ENCODE measurements at places on chromosomes 5 and 9. TPM values are rescaled to one million over a fixed set of nuclear protein-coding genes. Genes with fewer than 3 reads are reported as not detected.

DNA sequence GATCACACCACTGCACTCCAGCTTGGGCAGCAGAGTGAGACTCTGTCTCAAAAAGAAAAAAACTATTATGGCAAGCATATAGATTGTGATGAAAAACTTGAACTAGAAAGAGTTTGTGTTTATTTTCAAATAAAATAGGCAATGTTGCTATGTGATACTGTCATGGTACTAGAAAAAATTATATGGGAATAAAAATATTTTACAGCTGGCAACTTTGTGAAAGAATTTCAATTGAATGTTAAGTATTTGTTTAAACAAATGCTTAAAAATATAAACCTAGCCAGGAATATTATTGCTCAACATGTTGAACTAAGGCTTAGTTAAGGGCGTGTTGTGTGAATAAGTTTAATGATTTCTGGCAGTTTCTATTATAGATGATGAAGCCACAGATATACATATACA is 31.7 kb downstream of the HSDL2 start:
- DNase-seq: no peak

DNA sequence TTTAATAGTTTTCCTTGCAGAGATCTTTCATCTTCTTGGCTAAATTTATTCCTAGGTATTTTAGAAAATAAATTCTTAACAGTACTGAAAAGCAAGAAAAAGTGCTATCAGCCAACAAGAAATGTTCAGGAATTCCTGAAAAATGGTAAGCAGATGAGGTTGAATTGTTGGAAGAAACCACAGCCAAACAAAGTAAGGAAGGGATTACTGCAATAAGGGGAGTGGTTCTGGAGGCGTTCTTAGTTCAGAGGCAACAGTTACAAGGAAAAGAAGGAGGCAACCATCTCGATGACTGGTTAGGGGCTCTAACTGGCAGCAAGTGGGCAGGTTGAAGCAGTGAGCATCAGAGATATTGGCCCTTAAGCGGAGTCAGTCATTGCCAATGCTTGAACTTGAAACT is 12.8 kb upstream of the OR13J1 start:
- no peak for DNase-seq

DNA sequence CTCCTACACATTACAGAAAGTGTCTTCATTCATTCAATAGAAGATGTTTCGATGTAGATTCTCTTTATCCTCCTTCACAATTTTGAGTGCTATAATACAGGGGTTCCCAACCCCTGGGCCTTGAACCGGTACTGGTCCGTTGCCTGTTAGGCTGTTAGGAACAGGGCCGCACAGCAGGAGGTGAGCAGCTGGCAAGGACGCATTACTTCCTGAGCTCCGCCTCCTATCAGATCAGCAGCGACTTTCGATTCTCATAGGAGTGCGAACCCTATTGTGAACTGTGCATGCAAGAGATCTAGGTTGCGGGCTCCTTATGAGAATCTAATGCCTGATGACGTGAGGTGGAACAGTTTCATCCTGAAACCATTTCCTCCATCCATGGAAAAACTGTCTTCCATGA is 153.0 kb upstream of the SMC2 start:
- no peak for DNase-seq

- no peak for DNase-seq
These were observed 40.8 kb downstream of the FAM78A start for GRCh38 chr9:131235480-131235851.

DNA sequence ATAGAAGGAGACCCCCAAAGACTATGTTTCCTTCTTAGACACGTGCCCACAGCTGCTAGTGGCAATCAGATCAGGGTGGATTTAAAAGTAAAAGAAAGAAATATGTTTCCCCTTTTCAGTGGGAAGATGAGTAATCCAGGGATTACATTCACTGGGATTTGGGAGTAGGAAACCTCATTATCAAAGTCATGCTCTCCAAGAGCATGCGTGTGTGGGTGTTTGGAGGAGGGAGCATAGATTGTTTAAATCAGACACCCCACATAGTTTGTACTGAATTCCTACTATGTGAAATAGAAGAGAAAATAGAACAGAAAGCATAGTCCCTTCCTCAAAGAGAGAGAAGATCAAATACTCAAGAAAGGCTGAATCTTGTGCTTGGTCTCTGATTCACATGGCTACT is 65.5 kb upstream of the TBCA start:
- DNase-seq: no peak

DNA sequence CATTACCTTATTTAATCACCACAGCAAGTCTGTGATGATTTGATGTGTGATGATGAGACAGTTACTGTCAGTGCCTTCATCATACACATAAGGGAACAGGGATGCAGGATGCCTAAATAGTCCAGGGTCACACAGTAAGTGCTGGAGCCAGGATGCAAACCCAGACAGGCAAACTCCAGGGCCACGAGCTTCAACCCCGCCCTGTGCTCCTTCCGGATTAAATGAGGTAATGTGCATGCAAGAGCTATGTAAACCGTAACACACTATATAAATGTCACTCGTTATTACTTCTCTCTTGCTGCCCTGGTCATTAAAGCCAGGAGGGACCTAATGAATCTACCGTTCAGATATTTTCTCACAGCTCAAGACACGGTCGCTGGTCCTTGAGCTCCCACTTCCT is 12.8 kb downstream of the SMIM23 start:
- DNase-seq: no peak

- no peak for DNase-seq
These were observed 320.8 kb downstream of the CCDC171 start for GRCh38 chr9:15873573-15874177.

- no peak for DNase-seq
These were observed 78.7 kb downstream of the SNCAIP start for GRCh38 chr5:122390694-122391093.

GRCh38 chr9:18421391-18421790 is 52.6 kb upstream of the ADAMTSL1 start:
- DNase-seq: no peak

- no peak for DNase-seq
These were observed 90.4 kb upstream of the PUM3 start for GRCh38 chr9:2934241-2934650.

- no peak for DNase-seq
These were observed 8.9 kb downstream of the ALDH1A1 start for GRCh38 chr9:72943844-72944462.

GRCh38 chr9:20379804-20380225 is 242.5 kb downstream of the MLLT3 start:
- no peak for DNase-seq

- DNase-seq: no peak
These were observed 614.7 kb downstream of the EBF1 start for GRCh38 chr5:158485047-158485446.

- no peak for DNase-seq
These were observed 855.2 kb downstream of the MAT2B start for GRCh38 chr5:164360589-164360988.

DNA sequence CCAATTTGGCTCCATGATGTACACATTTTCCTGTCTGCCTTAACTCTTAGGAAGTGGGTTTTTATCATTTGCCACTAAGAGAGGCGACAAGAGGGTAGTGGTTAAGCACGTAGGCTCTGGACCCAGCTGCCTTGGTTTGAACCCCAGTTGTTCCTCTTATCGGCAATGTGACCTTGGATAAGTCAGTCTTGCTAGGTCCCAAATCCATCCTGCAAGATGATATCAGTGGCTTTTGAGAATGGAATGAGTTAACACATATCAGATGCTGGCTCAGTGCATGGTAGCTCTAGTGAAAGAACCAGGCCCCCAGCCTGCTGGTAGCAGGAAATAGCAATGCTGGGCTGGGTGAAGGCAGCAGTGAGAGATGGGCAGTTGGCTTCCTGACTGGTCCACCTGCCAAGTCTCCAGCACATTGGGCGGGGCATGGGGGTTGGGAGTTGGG is 72.5 kb downstream of the STK10 start:
- DNase-seq: no peak

DNA sequence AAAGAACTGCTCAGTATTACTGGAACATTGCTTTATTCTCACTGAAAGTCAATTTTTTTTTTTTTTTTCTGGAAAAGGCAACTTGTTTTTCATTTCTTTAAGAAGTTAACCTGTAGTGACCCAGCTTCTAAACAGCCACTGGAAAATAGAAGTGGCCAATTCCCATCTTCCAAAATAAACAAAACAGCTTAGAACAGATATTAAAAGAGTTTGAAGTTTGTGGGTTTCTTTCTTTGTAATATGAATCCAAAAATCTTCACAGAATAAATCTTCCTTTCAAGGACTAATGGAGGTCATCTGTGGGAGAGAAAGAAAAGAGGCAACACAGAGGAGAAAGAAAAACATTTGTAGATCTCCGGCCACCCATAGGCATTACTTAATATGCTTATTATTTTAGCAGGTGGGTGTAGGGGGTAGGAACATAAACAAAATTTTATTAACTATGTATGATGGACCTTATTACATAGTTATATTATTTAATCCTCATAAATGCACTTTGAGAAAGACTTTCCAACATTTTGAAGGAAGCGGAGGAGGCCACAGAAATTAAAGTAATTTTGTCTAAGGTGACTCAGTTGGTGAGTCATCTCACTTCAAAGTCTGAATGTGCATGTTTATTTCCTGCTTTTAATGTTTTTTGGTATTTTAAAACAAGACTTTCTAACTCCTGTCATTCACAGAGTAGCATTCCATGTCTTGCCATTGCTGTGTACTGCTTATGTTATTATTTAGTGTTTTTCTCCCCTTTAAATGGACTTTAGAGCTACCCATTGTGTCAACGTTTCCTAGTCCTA is 1791.8 kb upstream of the WWC1 start:
- no peak for DNase-seq

GRCh38 chr5:132293992-132294727 is at the start of gene SLC22A4:
Gene SLC22A4 (plus strand): TSS chr5:132294394. CDS start chr5:132294617, 223 bp downstream.
- DNase-seq: peak; percentile 86

DNA sequence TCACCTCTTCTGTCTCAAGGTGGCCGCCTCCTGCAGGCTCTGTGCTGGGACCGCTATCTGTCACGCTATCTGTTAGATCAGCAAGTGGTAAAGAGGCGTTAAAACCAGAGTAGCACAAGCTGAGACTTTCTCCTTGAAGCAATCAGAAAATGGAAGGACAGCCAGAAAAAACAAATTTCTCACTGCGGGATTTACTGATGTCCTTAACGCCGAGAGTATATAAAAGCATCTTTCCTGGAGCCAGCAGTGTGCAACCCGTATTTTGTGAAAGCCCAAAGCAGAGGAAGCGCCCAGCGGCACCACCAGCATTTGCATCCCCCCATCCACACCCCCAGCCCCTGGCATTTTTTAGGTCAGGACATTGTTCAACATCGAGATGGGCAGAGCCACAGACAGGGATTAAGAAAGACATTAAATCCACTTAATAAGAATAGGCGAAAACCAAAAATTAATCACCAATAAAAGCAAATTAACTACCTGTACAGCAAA is 48.6 kb downstream of the DUSP1 start:
- DNase-seq: no peak

GRCh38 chr5:159198063-159199036 is 11.0 kb downstream of the RNF145 start:
- DNase-seq: no peak

DNA sequence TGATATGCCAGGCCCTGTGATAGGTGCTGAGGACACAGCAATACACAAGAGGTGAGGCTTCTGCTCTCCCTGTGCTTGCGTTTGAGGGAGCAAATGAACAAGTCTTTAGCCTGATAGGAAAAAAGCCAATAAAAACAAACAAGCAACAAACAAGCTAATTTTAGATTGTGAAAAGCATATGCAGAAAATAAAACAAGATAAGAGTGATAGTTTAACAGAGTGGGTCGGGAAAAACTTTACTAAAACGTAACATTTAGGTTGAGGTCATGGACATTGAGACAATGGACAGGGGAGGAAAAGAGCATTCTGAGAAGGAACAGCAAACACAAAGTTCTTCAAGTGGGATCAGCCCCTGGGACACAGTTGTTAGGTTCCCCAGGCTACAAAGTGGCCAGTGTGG is 4.3 kb downstream of the SMIM3 start:
- no peak for DNase-seq

- DNase-seq: no peak
These were observed 4.8 kb downstream of the PSIP1 start for GRCh38 chr9:15505921-15506320.

DNA sequence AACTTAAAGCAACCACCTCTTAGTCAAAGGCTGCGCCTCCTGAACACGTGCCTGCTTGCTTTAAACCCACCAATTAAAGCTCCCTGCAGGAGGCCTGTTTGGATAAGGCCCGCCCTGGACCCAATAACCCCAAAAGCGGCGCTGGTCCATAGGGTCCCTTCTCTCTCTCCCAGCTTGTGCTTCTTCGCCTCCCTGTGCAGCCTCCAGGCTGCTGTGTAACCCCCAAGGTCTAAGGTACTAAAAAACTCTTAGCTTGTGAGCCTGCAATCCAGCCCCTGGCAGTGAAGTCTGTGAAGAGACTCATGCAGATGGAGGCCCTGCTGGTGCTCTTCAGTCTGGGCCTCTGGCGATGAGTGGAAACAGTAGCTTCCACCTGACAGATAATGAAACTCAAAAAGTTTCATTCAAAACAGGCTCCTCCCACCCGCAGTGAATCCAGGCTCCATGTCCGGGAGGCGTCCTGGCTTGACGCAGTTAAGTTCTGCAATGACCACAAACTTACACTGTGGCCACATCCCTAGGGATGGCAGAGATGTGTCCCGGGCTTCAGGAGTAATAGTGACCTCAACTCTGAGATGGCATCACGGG is 97.3 kb downstream of the PRRT1B start:
- no peak for DNase-seq

GRCh38 chr5:119284031-119284430 is 71.8 kb upstream of the TNFAIP8 start:
- no peak for DNase-seq

DNA sequence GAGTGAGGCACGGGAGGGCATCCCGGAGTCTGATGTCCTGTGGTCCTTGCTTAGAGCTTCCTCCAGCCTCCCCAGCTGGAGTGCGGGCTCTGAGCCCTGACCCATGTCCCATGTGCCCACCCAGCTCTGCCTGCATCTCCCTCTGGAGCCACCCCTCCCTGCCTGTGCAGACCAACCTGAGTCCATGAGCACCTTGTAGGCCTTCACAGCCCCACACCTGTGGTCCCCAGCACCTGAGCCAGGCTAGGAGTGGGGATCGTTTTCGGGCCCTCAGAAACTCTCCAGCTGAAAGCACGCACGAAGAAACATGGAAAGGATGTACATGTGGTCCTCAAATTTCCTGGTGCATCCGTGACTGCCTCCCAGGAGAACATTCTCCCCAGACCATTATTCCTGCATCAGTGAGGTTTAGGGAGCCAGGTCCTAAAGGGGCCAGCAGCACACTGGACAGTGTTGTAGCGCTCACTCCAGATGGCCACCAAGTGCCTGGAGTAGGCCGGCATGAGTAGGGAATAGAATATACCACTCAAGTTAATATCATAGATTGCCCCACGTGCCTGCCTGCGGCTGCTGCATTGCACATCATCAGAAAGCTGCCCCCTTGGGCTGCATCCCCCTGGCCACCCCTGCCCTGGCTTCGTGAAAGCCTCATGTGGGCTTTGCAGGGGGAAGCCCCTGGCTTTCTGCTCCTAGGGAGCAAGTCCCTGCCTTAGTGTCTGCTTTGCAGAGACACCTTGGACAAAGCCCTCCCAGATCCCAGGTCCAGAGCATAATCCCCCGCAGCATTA is 80.6 kb downstream of the WNK2 start:
- DNase-seq: no peak

ADGRD2 gene
- total RNA-seq: not detected

ANKRD20A1 gene
- 1.4 TPM for total RNA-seq

GNG10 gene
- 66.1 TPM for total RNA-seq

CENPK gene
- total RNA-seq: 1.1 TPM

HTR4 gene
- 3.9 TPM for total RNA-seq

SLC6A18 gene
- not detected for total RNA-seq

SPINK5 gene
- 0.54 TPM for total RNA-seq

GNA14 gene
- total RNA-seq: 8.4 TPM

HARS2 gene
- total RNA-seq: 26.0 TPM

FOXD4 gene
- not detected for total RNA-seq

PDE8B gene
- total RNA-seq: 22.7 TPM

KIF4B gene
- not detected for total RNA-seq

DRD1 gene
- total RNA-seq: 0.99 TPM

NR6A1 gene
- total RNA-seq: 0.71 TPM

NAIP gene
- 29.0 TPM for total RNA-seq

Data from thoracic aorta (tissue), 2 donors.